Hematopoietic multipotent progenitor cell treated with erythropoietin and hydrocortisone succinate and interleukin-3 and kit ligand, for 8 days (in vitro differentiated cells): ENCODE measurements at places on chromosomes 13 and 19.

- DNase-seq = no peak
These were observed 18.4 kb upstream of the RNASEH2B start for GRCh38 chr13:50891206-50891605.

- DNase-seq = peak; percentile 59
These were observed 514 bp downstream of the PCID2 start for GRCh38 chr13:113207890-113208420.

DNA sequence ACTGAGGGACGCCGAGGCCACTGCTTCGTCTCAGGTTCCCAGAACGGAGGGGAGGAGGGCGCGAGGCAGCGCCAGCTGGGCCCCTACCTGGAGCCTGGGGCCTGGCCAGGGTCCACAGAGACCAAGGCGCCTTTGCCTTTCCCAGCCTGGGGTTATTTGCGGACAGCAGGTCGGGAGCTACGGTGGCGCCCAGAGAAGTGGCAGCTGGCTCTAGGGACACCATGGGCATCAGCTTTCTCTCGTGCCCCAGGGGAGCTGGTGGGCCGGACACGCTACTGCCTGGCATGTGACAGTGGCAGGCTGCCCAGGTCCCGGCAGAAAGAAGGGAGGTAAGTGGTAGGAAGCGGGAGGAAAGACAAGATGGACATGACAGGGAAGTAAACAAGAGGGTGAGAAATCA, 19.0 kb downstream of the AKT2 start:
- DNase-seq = no peak

DNA sequence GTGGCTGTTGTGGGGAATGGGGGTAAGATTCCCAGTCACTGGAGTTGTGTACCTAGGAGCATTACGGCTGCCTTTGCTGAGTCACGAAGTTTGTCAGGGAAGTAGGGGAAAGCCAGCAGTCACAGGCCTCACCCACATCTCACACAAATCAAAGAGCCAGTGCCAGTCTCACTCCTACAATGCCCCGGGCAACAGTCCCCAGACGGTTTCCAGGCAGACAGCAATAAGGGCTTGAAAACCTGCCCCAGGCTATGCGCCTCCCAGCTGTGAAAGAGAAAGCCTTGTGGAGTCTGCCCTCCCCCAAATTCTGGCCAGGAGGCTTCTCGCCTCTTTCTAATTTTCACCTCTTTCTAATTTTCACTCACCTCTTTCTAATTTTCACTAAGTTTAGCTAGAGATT, 142.3 kb upstream of the EDNRB start:
- no peak for DNase-seq

GRCh38 chr19:51552996-51553725, 17.9 kb upstream of the ZNF175 start:
- DNase-seq = peak; percentile 83

GRCh38 chr19:1649706-1650649, 2.4 kb downstream of the TCF3 start:
- no peak for DNase-seq

DNA sequence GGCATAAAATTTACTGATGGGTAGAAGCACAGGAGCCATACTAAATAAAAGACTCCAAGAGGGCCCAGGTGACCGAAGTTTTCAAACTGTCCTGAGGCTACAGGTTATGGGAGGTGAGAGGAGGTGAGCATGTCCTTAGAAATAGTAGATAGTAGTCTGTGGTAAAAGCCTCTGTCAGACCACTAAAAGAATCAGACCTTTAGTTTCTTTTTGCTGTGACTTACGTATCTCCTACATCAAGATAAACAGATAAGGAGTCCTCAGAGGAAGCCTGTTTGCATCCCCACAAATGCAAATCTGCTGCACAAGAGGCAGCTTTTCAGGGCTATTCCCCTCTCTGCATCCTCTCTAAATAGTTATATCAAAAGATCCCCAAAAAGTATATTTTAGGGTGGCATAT, 711.6 kb upstream of the SLITRK6 start:
- no peak for DNase-seq

- DNase-seq = no peak
These were observed 2.5 kb upstream of the NR2C2AP start for GRCh38 chr19:19205416-19206410.

GRCh38 chr13:111153977-111154332, 38.8 kb downstream of the ARHGEF7 start:
- DNase-seq = peak; percentile 46

DNA sequence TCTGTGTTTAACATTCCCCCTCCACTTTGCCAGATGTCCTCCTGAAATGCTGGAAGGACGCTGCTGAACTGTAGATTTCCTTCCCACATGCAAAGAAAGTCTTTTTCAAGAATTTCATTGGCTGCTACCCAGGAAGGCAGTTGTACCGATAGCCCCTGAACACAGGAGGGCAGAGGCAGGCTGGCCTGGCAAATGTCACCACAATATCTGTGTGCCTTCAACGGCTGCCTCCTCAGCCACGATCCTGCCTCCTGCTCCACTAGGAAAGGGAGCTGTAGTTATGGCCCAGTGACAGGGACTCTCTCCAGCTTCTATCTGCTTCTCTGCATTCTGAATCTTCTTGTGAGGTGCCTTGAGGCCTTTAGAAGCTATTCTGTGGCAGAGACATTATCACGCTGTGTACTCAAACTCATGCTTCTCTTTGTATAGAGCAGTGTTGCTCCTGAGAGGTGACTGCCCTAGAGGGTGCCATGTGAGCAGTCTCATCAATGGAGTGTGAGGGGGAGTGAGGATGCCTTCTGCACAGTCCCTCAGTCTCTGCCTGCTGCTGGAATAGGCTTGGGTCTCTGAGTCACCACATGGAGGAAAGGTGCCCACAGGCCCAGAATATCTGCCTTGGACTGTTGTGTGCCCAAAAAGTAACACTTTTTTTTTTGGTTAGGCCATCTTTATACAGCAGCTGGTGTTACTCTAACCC, 279.8 kb downstream of the DNAJC15 start:
- peak; percentile 65 for DNase-seq

GRCh38 chr13:98632961-98633360, 56.1 kb upstream of the STK24 start:
- DNase-seq = no peak

- peak; percentile 85 for DNase-seq
These were observed 7.6 kb downstream of the PIK3R2 start for GRCh38 chr19:18160493-18160970.

- no peak for DNase-seq
These were observed 100.9 kb downstream of the FOXO1 start for GRCh38 chr13:40565282-40566148.

- no peak for DNase-seq
These were observed 19.8 kb upstream of the OVOL3 start for GRCh38 chr19:36090910-36091695.

- DNase-seq = peak; percentile 75
These were observed 1092.3 kb downstream of the EFNB2 start for GRCh38 chr13:105442949-105443699.

- DNase-seq = no peak
These were observed 82.6 kb downstream of the KATNAL1 start for GRCh38 chr13:30224732-30225131.

GRCh38 chr13:20565115-20565736, 1.7 kb upstream of the IFT88 start:
- DNase-seq = no peak

GRCh38 chr19:10471909-10472308, 31.2 kb downstream of the KEAP1 start:
- DNase-seq = peak; percentile 73

DNA sequence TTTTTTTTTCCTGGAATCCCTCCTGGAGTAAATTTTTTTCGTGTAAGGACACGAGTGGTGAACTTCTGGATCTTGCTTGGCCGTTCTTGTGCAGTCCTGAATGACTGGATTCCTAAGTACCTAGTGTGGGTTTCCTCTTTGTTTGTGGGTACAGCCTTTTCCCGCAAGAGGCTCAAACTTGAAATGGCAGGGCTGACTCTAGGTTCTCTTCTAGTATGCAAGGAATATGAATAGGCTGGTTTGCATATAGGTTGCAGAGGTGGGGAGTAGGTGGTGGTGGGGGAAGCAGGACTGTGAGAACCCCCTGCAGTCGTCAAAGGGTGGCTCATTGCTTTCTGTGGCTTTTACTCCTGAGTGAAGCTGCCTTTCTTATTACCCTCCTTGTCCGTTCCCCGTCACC, 13.6 kb downstream of the UBAC2 start:
- DNase-seq = no peak

DNA sequence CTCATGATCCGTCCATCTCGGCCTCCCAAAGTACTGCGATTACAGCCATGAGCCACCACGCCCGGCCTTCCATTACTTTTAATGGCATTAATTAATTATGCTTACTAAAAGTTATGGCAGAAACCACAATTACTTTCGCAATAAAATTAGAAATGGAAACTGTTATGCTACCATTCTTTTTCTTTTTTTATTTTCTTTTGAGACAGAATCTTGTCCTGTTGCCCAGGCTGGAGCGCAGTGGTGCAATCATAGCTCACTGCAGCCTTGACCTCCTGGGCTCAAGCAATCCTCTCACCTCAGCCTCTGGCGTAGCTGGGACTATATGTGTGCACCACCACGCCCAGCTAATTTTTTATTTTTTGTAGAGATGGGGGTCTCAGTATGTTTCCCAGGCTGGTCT, 4.6 kb upstream of the BST2 start:
- DNase-seq = no peak

DNA sequence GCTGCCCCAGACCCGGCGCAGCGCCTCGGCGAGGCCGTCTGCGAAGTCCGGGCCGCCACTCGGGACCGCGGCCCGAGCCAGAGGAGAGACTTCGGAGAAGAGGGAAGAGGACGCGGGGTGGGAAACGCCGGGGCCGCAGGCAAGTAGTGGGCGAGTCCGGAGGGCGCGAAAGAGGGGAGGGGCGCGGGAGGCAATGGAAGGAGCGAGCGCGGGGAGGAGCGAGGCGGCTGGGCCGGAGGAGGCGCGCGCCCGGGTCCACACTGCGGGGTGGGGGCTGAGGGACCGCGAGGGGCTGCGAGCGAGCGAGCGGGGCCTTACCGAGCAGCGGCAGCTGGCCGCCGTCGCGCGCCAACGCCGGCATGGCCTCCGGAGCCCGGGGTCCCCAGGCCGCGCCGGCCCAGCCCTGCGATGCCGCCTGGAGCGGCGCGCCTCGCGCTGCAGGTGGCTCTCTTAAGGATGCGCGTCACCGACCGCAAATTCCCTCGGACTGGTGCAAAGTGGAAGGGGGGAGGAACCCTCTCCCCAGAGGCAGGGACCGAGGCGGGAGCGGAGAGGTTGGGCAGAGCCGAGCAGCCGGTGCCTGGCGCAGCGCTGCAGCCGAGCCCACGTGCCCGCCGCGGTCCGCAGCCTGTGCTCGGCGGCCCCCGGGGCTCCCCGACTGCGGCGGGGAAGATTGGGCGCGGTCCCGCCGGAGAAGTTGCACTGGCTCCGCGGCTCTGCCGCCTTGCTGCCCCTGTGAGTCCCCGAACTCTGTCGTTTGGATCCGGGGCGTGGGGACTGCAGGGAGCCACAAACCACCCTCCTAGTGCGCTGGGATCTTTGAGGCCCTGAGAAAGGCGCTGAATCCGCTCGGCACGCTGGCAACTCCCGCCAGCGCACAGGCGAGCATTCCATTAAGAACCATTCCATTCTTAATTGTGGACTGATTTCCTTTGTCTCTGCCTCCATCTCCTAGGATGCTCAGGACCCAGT, at the start of gene FLT3:
FLT3 (minus strand) TSS at position 427 of the 972 bp plus-strand sequence; CDS start at position 361, 66 bp downstream.
- DNase-seq = peak; percentile 48

DNA sequence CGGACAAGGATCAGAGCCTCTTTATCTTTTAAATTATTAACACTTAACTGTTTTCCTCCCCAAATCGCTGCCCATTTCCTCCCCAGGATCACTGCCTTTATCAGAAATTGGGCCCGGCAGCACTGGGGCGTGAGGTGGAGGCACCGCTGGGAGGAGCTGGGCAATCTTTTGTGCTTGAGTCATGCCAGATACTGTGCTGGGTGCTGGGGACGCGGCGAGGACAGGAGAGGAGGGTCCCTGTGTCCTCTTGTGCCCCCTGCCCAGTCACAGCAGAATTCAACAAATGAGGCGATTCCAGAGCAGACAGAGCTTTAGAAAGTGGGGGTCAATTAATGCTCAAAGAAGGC, 347.8 kb downstream of the ZNF536 start:
- DNase-seq = peak; percentile 9

GRCh38 chr13:99228737-99229691, 28.4 kb downstream of the UBAC2 start:
- no peak for DNase-seq

DNA sequence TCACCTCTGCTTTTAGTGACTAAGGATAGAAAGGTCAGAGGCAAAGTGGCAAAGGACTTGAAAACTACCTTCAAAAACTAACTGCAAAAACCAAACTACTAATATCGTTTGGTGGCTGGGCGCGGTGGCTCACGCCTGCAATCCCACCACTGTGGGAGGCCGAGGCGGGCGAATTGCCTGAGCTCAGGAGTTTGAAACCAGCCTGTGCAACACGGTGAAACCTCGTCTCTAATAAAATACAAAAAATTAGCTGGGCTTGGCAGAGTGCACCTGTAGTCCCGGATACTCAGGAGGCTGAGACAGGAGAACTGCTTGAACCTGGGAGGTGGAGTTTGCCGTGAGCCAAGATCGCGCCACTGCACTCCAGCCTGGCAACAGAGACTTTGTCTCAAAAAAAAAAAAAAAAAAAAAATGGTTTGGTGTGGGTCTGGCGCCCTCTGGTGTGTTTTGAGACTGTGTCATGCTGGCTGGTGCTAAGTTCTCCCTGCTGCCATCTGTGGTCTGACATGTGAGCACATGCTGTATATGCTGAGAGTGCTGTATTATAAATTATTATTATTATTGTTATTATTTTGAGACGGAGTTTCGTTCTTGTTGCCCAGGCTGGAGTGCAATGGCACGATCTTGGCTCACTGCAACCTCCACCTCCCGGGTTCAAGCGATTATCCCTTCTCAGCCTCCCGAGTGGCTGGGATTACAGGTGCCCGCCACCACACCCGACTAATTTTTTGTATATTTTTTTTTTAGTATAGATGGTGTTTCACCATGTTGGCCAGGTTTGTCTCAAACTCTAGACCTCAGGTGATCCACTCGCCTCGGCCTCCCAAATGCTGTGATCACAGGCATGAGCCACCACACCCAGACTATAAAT, 36.0 kb upstream of the RNF17 start:
- DNase-seq = peak; percentile 88

- DNase-seq = peak; percentile 88
These were observed 4.6 kb downstream of the SAFB start for GRCh38 chr19:5627395-5627904.

DNA sequence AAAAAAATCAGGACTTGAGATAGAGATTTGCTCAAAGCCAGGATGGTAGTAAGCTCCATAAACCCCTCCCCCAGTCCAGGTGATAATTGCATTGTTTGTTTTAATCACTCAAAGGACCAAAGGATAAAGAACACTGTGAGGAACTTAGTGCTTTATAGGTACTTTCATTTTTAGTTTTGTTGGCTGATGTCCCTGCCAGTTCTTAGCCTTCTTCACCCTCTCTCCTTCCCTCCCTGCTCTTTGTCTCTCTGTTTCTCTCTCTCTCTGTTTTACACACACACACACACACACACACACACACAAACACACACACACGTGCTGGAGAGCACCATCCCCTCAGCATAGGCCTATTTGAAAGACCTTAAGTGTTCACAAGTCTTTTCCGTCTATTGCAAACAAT, 5.2 kb downstream of the FRY start:
- DNase-seq = no peak

DNA sequence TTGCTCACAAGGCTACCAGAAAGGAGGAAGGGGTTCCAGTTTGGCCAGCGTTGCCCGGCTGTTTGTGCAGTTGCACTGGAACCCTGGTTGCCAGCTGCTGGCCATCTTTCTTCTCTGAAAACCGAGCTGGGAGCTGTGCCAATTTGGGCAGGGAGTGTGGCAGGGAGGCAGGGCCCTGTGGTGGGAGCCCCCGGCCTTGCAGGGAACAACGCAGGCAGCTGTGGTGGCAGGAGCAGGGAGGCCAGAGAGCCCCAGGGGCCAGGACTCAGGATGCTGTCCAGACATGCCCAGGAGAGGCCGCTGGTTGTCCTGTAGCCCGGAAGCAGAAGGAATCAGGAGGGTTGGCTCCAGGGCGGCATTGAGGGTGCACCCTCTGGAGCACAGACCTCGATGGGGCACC, 4.8 kb downstream of the KMT5C start:
- peak; percentile 53 for DNase-seq
